ENCODE measurements at places on chromosomes 4 and X.

DNA sequence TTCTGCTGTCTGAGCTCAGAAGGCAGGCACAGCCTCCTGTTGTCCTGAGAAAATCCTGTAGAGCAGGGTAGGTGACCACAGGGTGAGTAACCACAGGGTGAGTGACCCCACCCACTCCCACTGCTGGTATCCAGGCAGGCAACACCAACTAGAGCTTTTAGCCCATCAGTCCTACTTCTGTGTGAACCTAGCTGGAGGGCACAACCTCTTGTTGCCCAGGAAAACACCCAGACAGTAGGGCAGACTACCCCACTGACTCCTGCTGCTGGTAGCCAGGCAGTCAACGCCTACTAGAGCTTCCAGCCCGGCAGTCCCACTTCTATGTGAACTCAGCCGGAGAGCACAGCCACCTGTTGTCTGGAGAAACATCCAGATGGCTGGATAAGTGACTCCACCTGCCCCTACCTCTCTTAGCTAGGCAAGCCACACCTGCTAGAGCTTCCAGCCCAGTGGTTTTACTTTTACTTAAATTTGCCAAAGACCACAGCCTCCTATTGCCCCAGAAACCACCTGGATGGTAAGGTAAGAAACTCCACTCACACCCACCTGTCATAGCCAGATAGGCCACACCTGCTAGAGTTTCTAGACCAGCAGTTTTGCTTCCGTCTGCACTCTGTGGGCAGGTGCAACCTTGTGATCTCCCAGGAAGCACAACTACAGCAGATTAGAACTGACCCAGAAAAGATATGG is 371.6 kb downstream of the INPP4B start:
- no peak for DNase-seq

- DNase-seq, result no peak
Measured at GRCh38 chr4:106366026-106366425, 2.6 kb downstream of the GIMD1 start.

DNA sequence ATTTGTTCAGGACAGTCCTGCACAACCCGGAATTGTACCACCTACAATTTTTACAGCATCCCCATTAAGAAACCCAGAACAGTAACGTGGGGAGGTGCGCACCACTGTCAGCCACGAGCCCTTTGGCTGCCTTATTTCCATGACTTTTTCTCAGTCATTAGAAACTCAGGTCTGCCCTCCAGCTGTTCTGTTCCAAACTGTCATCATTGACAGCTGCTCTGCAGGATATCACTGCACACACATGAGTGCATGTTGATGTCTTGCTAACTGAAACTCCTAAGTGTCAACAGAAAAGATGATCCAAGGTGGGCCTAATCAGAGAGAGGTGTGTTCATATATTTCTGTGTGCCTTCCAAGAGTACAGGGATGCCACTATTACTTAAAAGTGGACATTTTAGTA is 123.4 kb downstream of the PARM1 start:
- DNase-seq, result no peak

GRCh38 chrX:29285664-29286063 is 698.4 kb downstream of the IL1RAPL1 start:
- DNase-seq, result no peak

DNA sequence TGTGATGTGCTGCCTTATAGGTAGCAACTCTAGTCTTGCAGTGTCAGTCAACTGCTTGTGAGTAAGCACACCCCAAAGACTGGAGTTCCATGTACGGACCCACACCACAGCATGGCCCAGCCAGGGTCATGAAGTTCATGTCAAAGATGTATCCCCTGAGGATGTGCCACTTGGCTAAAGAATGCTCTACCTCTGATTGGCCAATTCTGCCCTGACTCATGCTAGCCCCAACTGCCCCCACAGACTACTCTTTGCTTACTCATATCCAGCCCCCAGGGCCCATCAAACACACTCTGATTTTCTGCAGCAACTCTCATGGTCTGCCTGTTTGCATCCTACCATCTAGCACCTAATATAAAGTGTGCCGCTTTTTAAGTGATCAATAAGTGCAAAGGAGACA is 62.5 kb downstream of the CHRDL1 start:
- DNase-seq, result no peak

- DNase-seq, result no peak
Measured at GRCh38 chr4:41258783-41259182, 2.1 kb downstream of the UCHL1 start.
